ENCODE measurements at places on chromosomes 1 and 21.

DNA sequence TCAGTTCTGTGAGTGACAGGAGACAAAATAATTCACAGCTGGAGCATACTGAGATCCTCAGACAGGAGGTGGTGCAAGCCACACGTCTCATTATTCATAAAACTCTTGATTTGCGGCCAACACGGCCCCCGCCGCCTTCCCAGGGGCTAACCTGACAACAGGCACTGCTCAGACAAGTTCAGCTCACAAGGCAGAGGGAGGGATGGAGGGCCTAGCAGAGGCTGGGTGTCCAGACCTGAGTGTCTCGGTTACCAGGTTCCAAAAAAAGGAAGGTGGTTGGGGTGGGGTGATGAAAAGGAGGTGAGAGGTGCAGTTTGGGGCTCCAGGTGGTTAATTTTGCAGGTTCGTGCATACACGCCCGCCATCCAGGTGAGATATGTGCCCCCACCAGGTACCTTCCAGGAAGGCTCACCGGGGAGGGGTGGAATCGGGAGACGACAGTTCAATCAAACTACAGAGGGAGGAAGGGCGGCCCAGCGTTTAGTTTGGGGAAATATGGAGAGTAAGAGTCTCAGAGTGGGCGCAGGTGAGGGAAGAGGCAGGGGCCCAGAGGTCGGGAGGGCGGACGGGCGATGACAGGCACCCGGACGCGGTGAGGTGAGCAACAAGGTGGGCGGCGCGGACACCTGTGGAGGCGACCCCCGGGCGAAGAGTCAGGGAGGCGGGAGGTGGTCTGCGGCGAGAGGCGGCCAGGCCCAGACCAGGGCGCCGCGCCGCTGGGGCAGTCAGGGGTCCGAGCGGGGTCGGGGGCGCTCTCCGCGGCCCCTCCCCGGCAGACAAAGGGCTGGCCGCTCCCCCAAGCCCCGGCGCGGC, 629 bp downstream of the CTNNBIP1 start:
- DNase-seq, result no peak

DNA sequence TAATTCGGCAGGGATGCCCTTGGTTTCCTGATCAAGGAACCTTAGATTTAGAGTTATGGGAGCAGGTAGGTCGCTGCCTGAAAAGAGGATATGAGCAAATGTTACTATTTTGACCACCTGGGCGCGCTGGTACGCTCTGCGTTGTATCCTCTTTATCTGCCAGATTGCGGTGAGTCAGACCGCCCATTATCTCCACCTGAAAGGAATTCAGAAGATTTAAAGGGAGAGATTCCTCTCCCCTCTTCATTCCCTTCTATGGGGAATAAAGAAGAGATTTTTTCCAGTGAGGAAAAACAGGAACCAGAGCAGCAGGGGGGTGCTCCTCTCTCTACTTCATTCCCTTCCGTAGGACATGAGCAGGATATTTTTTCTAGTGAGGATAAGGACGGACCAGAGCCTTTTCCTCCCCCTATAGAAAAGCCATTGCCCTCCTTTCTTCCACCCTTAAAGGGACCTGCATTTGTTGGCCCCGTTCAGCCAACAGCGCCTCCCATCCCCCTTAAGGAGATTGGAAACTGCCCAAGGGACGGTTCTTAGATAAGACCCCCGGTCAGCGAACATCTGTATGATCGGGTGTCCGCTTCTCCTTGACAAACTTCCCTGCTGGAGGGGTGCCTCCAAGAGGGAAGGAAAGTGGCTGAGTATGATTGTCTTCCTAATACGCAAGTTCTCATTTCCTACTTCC, 34.1 kb downstream of the CLCA1 start:
- peak; percentile 26 for DNase-seq

- DNase-seq, result no peak
Observed at GRCh38 chr1:53546409-53547155, 87.4 kb downstream of the DMRTB1 start.

DNA sequence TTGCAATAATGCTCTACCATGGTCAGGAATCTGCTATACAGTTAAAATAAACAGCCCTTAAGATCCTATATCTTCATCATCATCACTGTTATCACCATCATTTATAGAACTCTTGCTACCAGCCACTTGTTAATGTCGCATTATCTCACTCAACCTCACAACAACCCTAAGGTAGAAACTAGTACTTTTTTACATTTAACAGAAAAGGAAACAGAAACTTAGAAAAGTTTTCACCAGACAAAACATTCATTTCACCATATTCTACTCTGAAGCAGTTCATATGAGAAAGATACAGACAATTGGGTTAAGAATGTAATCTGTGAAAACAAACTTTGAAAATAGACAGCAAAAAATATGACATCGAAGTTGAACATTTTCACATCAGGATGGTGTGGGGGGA, 262.6 kb downstream of the ATG4C start:
- no peak for DNase-seq
